ENCODE measurements at places on chromosomes 4 and X. TPM values are rescaled to one million over a fixed set of nuclear protein-coding genes. Genes with fewer than 3 reads are reported as not detected.

DNA sequence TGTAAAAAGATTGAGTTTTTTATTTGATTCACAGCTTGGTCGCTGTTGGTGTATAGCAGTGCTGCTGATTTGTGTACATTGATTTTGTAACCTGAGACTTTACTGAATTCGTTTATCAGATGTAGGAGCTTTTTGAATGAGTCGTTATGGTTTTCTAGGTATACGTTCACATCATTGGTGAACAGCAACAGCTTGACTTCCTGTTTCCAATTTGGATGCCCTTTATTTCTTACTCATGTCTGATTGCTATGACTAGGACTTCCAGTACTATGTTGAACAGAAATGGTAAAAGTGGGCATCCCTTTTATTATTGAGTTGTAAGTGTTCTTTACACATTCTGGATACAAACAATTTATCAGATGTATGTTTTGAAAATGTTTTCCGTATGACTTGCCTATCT is 76.0 kb downstream of the ADGRG4 start:
- no peak overlapping the region for H3K27ac ChIP-seq
- no peak for DNase-seq
- no peaks in the 10 kb centered on the region for H3K4me1 ChIP-seq

DNA sequence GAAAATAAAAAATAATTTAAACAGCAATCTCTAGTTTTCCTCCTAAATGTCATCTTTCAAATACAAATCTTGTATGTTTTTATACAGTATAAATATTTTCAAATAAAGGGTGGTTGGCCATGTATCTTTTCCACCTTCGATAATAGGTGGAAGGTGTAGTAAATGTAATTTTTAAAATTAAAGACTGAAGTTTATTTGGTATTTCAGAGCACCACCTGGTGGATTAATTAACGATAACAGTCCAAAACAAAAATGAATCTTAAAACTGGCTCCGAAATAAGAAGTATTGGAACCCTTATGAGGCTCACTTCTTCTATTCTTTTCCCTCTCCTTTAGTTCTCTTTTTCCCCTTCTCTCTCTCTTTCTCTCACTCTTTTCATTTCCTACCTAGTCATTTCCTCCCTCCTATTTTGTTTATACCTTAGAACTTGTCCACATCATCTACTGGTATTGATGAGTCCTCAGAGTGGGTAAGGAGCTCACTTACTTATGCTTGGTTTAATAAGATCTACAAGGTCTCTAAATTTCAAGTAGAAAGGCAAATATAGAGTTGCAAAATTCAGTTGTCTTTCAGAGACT is 82.9 kb upstream of the EXOC1L start:
- DNase-seq = peak; percentile 37
- no peaks in the 10 kb centered on the region for H3K27me3 ChIP-seq

The PCDH11X gene
- 22.6 TPM for total RNA-seq

The FAAH2 gene
- total RNA-seq = 11.4 TPM

The PFKFB1 gene
- total RNA-seq = not detected

DNA sequence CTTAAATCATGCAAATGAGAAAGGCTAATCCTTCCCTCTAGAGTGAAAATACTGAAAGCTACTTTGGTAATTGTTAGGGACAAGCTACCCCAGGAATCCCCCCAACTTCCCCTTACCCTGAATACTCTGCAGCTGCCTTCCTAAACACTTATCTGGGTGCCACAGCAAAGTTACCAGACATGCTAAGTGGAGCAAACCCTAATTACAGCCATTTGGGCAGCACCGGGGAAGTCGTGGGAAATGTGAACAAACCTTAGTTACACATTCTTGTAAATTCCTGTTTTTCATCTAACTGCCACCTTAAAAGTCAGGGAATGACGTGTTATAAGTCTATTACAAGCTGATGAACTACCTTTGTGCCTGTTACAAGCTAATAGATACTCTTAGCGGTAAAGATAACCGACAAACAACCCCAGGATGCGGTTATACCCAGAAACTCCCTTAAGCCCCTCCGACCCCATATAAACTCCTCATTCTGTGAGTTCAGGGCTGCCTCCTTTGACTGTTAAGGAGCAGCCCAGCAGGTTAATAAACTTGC is 66.0 kb upstream of the PLAC8 start:
- H3K4me3 ChIP-seq = no peak overlapping the region
- no peaks in the 10 kb centered on the region for H3K36me3 ChIP-seq
- no peak overlapping the region for H3K27ac ChIP-seq
- DNase-seq = no peak
- no peaks in the 10 kb centered on the region for H3K4me1 ChIP-seq
- no peaks in the 10 kb centered on the region for H3K27me3 ChIP-seq

DNA sequence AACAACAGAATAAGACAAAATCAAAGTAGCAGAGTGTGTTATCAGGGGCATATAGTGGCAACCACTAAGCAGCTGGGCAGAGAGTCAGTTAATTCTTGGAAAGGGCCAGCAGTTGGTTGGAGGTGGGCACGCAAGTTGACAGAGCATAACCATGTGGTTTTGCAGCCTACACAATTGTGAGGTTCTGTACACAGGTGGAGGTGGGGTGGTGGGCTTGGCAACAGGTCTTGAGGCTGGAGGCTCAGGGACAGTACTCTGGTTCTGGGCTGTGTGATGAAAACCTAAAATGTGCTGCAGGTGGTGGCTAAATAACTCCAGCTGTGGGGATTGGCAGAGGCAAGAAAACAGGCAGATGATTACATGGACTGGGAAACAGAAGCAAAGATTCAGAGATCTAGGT is 1112.7 kb downstream of the PDHA2 start:
- H3K27me3 ChIP-seq = no peaks in the 10 kb centered on the region
- DNase-seq = no peak
- H3K27ac ChIP-seq = no peak overlapping the region
- H3K4me1 ChIP-seq = no peaks in the 10 kb centered on the region
- H3K36me3 ChIP-seq = no peaks in the 10 kb centered on the region
- H3K4me3 ChIP-seq = no peak overlapping the region

- no peaks in the 10 kb centered on the region for H3K36me3 ChIP-seq
- 0 out of 2 replicates have a peak, but pooled peaks cover 3% of the 10 kb centered on the region for H3K4me1 ChIP-seq
- H3K27me3 ChIP-seq = no peaks in the 10 kb centered on the region
- no peak overlapping the region for H3K4me3 ChIP-seq
- H3K27ac ChIP-seq = no peak overlapping the region
- DNase-seq = no peak
These were observed 10.0 kb downstream of the GPR82 start for GRCh38 chrX:41733939-41734338.

DNA sequence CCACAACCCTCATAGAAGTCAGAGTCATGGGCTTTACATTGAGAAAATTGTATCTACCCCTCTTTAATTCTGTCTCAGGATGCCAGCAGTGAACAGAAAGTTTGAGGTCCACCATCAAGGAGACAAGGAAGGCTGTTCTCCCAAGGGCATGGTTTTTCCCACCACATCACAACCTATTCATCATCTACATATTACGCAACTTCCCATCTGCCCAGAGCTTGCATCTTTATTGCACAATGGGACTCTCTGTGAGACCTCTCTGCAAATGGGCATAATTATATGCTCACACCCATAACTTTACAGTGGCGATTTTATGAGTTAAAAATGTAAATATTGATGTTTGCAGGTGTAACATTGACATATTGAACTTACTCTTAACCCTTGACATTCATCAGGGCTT is 38.9 kb downstream of the PAGE2 start:
- no peaks in the 10 kb centered on the region for H3K4me1 ChIP-seq
- DNase-seq = no peak
- H3K27me3 ChIP-seq = no peaks in the 10 kb centered on the region
- no peak overlapping the region for H3K27ac ChIP-seq
- H3K4me3 ChIP-seq = no peak overlapping the region

DNA sequence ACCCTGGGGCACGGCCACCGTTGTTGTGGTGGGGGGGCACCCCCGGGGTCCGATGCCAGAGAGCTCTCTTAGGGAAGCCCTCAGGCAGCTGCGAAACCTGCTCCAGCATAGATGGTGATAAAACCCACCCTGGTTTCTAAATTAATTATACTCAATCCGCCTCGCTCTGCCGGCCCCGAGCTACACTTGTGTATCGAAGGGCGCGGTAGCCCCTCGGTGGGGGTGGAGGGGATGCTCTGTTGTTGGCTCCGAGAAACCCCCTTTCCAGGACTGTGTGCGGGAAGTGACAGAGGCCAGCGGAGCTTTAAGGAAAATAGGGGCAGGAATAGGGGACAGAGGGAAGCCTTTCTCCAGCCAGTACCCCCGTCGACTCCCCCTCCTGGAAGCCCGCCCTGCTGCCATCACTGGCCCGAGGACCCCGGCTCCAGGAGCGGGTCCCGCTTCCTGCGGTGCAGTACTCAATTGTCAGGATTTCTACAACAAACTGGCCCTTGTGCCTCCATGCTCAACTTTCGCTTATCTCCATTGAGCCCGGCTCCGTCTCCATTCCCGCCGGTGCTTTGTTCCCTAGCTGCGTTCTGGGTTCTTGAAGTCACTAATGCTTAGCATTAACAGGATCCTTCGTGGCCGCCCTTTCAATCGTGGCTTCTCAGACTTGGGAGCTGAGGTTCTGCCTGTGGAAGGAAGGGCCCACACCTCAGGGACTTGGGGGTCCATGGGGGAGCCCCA is 408.2 kb downstream of the BCOR start:
- H3K27me3 ChIP-seq = peaks cover 8% of the 10 kb centered on the region
- H3K4me3 ChIP-seq = peak overlapping the region; percentile 67
- H3K27ac ChIP-seq = no peak overlapping the region
- DNase-seq = peak; percentile 41
- H3K36me3 ChIP-seq = no peaks in the 10 kb centered on the region
- H3K4me1 ChIP-seq = peaks cover 15% of the 10 kb centered on the region

DNA sequence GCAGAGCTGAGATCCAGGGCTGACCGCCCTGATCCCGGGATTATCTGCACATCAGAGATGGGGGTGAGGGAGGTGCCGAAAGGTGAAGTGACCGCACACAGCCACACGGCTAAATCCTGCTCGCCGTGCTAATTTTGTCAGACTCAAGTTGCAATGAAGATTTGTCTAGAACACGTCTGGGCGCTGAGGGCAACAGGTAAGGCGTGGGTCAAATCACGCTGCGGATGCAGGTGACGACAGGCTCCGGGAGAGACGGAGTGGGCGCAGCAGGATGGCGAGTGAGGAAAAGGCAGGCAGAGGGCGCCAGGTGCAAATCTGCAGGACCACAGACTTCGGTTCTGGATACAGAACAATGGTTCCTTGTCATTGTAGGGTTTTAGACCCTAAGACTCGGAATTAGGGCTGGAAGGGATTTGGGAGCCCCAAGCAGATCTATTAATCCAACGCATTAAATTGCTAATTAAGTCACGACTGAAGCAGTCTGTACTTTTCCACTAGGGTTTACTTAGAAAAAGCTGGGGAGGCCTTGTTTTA is 1.9 kb upstream of the TBC1D14 start:
- peak; percentile 78 for DNase-seq
- peaks cover 11% of the 10 kb centered on the region for H3K4me1 ChIP-seq
- H3K36me3 ChIP-seq = no peaks in the 10 kb centered on the region

The LINC00632 gene
- 23.5 TPM for total RNA-seq

GRCh38 chrX:71098951-71099506 is 3.4 kb downstream of the FOXO4 start:
- H3K36me3 ChIP-seq = no peaks in the 10 kb centered on the region
- peaks cover 47% of the 10 kb centered on the region for H3K4me1 ChIP-seq
- H3K27me3 ChIP-seq = peaks cover 4% of the 10 kb centered on the region
- peak overlapping the region; percentile 90 for H3K27ac ChIP-seq
- peak overlapping the region; percentile 78 for H3K4me3 ChIP-seq
- peak; percentile 62 for DNase-seq

The ENOPH1 gene
- total RNA-seq = 131 TPM

The MAGEA8 gene
- total RNA-seq = not detected

The HELT gene
- not detected for total RNA-seq

DNA sequence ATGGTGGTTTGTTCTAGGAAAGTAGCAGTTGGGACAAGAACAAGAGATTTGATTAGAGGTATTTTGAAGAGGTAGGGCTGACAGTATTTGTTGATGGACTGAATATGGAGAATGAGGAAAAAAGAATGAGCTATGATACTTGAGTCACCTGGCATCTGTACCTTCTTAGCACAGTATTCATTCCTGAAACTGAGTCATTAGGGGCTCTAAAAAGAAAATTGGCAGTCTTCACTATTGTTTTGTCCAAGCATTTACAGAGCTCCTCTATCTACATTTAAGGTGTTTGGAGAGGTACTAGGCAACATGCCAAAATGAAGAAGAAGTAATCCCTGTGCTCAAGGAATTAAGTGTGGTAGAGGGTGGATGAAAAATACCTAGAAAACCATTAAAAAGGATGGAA is 165.8 kb downstream of the SHROOM4 start:
- H3K36me3 ChIP-seq = no peaks in the 10 kb centered on the region
- H3K27ac ChIP-seq = no peak overlapping the region
- no peaks in the 10 kb centered on the region for H3K4me1 ChIP-seq
- H3K27me3 ChIP-seq = no peaks in the 10 kb centered on the region

The ZFYVE28 gene
- 4.6 TPM for total RNA-seq

DNA sequence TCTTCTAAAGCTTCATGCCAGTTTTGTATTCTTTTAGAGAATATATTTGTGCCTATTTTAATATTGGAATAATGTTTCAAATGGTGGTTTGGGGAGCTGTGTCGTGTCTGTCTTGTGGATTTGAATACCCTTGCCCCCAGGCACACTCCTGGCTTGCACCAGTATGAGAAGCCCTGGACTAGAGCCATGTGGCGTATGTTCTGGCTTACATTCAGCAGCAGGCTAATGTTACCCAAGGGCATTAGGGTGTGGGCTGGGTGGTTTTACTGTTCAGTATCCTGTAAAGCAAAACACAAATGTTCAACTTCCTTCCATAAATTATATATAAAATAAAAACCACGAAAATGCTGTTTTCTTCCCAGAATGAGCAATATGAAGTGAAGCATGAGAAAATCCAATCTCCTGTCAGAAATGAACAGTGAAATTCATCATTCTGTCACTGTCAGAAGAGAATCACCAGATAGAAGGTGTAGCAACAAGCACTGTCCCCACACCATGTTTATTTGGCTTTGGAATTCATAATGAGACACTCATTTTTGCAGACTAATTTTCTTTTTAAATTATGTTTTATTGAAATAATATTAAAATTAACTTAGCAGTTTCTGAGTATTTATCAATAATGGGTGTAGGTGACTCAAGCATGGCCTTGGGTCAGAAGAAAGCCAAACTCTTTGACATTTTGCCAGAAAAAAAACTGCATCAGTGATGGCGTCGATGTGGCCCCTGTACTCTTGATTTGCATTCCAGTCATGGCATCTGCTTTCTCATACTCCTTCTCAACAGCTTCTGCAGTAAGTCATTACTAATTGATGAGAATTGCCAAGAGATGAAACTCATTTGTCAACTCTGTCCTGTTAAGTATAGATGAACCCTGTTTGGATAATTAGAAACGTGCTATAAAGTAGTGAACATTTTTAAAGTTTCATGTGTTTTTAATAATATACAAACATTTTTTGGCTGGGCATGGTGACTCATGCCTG is 43.8 kb downstream of the WWC2 start:
- peaks cover 54% of the 10 kb centered on the region for H3K4me1 ChIP-seq
- no peak for DNase-seq
- no peaks in the 10 kb centered on the region for H3K27me3 ChIP-seq
- no peaks in the 10 kb centered on the region for H3K36me3 ChIP-seq
- no peak overlapping the region for H3K4me3 ChIP-seq

The TMEM31 gene
- not detected for total RNA-seq

The PABPC5 gene
- total RNA-seq = 3.1 TPM

The ADH1A gene
- not detected for total RNA-seq

All from GM23338 (cell line).